ENCODE measurements at places on chromosomes 16 and 17.

DNA sequence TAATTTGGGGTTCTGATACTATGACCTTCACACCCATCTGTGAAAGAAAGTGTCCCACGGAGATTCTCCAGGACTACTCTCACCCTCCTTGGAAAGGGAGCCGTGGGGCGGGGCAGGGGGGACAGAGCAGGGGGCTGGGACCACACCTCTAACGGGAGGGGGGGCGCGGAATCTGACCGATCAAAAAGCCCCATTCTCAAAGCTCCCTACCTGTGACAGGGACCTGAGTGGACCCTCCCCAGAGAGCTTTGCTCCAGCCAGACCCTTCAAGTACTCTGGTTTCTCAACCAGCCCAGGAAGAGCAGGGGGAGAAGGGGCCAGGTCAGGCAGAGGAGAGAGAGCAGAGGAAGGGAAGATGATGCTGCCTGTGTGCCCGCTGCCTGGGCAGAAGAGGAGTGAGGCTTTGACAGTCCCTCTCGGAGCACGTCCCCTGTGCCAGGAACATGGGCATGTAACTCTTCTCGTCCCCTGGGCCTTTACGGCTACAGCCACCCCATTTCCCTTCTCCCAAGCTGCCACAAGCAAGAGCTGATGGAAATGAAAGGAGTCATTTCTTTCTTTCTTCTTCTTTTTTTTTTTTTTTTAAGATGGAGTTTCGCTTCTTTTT lies 682 bp downstream of the XAF1 start:
- no peak for DNase-seq

DNA sequence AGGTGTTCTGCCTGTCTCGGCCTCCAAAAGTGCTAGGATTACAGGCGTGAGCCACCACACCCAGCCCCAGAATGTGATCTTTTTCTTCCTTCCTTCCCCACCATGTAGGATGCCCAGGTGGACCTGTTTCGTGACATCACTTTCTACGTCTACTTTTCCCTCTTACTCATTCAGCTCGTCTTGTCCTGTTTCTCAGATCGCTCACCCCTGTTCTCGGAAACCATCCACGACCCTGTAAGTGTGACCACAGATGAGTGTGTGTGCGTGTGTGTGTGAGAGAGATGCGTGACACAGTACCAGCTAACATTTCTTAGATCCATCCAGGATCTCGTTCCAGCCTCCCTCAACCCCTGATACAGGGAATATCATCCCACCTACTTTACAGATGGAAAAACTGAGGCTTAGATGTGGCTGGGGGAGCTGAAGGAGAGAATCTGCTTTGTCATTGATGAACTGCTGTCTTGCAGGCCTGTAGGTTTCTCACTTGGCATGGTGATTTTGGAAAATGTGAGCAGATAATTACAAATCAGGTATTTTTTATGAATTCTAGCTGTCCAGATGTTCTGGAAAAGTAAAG lies 67.1 kb downstream of the ABCC1 start:
- no peak for DNase-seq

DNA sequence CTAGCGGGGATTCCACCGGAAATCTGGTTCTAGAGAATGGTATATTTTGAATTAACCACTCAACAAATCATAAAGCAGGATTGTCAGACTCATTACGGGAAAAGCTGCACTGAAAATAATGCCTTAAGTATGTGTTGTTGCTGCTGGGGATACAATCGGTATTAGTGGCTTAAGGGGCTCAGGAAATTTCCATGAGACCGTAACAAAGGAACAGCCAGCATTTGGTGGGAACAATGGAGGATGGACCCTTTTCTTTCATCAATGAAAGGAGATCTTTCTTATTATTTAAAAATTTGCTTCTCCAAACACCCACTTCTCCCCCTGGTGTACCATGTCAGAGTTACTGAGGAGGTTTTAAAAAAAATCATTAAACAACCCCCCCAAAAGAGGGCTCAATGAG lies 342.6 kb upstream of the ZFHX3 start:
- no peak for DNase-seq

GRCh38 chr16:68377667-68378393 lies 67.0 kb downstream of the PRMT7 start:
- no peak for DNase-seq

DNA sequence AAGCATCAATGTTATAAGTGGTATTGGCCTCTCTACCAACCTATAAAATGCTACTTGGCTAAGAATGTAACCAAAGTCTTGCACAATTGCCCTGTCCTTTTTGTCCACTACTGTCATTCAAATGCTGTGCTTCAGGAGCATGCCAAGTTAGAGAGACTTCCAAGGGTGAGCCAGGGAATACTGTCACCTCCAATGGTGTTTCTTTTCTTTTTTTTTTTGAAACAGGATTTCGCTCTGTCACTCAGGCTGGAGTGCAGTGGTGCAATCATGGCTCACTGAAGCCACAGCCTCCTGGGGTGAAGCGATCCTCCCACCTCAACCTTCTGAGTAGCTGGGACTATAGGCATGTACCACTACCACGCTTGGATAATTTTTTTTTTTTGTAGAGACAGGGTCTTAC lies 43.7 kb upstream of the ERN1 start:
- no peak for DNase-seq

All from muscle of leg (tissue), 16 donors.